ENCODE measurements at places on chromosomes 12 and 14. TPM values are rescaled to one million over a fixed set of nuclear protein-coding genes. Genes with fewer than 3 reads are reported as not detected.

Gene SPIC
- total RNA-seq, result 0.39 TPM

Gene SERPINA9
- total RNA-seq, result not detected

Gene LIN7A
- total RNA-seq, result 9.9 TPM

DNA sequence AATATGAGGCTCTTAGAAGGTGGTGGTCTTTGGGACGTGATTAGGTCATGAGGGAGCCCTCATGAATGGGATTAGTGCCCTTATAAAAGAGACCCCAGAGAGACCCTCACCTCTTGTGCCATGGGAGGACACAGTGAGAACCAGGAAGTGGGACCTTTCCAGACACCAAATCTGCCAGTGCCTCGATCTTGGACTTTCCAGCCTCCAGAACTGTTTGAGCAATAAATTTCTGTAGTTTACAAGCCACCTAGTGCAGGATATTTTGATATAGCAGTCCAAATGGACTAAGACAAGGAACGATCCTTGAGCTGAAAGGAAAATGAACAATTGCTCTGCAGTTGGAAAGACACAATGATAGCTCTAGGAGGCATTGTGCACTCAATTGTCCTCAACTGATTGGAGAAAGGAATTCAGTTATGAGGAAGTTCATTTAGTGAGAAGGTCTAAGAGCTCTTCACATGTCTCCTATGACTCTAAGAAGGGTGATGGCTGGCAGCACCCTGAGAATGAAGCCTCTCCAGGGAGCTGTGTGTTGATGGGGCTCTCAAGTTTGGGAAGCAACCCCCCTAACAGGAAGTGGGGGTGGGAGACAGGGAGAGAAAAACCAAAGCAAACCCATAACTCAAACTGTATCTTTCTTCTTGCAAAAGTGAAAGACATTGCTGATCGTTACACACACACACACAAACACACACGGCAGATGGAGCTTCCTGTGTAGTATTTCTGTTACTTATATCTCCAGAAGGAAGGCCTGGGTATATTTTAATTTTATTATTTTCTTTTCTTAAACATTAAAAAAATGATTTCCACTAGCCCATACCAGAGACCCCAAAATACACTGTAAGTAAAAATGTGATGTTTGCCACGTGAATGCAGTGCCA lies 21.0 kb downstream of the CHST11 start:
- H3K36me3 ChIP-seq, result no peaks in the 10 kb centered on the region
- DNase-seq, result no peak
- peak overlapping the region; percentile 34 for H3K27ac ChIP-seq

DNA sequence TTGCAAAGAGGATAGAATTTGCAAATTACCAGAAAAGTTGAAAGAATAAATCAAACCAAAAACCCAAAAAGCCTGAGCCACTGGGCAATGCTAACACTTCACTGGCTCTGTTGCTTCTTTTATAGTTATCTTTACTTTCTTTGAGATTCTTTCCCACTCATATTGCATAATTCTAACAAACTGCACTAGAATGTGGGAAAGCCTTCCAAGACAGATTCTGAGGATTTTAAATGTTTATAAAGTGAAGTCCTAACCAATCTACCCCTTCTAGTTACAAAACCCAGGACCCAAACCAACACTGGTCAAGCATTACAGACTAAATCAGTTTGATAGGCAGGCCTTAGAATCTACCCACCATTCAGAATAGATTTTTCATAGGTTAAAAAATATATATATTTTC lies 150.9 kb downstream of the MED13L start:
- peaks cover 83% of the 10 kb centered on the region for H3K4me1 ChIP-seq
- no peak for DNase-seq
- no peaks in the 10 kb centered on the region for H3K36me3 ChIP-seq
- no peak overlapping the region for H3K4me3 ChIP-seq
- H3K27ac ChIP-seq, result no peak overlapping the region
